CD8-positive, alpha-beta memory T cell (primary cell): ENCODE measurements at places on chromosomes 6 and 20. TPM values are rescaled to one million over a fixed set of nuclear protein-coding genes. Genes with fewer than 3 reads are reported as not detected.
A peak's percentile ranks its signal among the peaks of the same experiment; 100 is the strongest.

The VNN1 gene
- not detected for total RNA-seq

The SLPI gene
- total RNA-seq = not detected

DNA sequence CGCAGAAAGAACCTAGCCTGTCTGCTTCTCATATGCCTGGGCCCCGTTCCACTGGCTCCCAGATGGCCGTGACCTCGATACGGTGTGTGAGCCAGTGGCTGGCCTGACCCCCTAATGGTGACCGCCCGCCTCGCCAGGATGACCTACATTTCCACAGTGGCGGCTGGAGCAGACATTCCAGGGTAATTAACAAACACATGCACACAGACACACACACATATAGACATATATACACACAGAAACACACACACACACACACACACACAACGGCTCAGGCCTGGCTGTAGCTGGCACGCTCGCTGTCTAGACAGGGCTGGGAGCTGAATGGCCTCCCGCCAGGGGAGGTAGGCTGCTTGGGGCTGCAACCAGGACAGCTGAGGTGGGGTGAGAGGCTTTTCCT is 227.1 kb downstream of the ANKRD60 start:
- peaks cover 4% of the 10 kb centered on the region for H3K27me3 ChIP-seq
- no peak for DNase-seq
- H3K4me1 ChIP-seq = no peaks in the 10 kb centered on the region
- H3K27ac ChIP-seq = no peak overlapping the region
- no peaks in the 10 kb centered on the region for H3K36me3 ChIP-seq

GRCh38 chr6:70008189-70008588 is 141.8 kb downstream of the COL19A1 start:
- DNase-seq = no peak
- no peaks in the 10 kb centered on the region for H3K4me1 ChIP-seq
- no peaks in the 10 kb centered on the region for H3K27me3 ChIP-seq

- H3K27ac ChIP-seq = peak within 1 kb of the TSS; percentile 100
- DNase-seq = peak; percentile 34
- H3K27me3 ChIP-seq = no peaks in the 10 kb centered on the region
Measured at GRCh38 chr6:24719125-24719971, at the start of gene C6orf62. Gene C6orf62, minus strand, starts transcription at chr6:24719154. Its CDS starts 486 bp downstream, at chr6:24718668.
